Globus pallidus (tissue), 1 donor: ENCODE measurements at places on chromosomes 13 and 19.
A peak's percentile ranks its signal among the peaks of the same experiment; 100 is the strongest.

DNA sequence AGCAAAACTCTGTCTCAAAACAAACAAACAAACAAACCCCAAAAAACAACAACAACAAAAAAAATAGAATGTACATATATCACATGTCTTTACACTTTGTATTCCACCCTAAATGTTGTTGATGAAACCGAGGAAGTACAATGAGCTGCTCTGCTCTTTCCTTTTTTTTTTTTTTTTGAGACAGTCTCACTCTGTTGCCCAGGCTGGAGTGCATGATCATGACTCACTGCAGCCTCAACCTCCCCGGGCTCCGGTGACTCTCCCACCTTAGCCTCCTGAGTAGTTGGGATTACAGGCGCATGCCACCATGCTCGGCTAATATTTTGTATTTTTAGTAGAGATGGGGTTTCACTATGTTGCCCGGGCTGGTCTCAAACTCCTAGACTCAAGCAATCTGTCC, 30.6 kb upstream of the LRP3 start:
- DNase-seq, result no peak

GRCh38 chr13:23570099-23570920, at the start of gene TNFRSF19:
Gene TNFRSF19, plus strand, starts transcription at chr13:23570412. Its CDS starts 19,772 bp downstream, at chr13:23590184.
- no peak for DNase-seq

DNA sequence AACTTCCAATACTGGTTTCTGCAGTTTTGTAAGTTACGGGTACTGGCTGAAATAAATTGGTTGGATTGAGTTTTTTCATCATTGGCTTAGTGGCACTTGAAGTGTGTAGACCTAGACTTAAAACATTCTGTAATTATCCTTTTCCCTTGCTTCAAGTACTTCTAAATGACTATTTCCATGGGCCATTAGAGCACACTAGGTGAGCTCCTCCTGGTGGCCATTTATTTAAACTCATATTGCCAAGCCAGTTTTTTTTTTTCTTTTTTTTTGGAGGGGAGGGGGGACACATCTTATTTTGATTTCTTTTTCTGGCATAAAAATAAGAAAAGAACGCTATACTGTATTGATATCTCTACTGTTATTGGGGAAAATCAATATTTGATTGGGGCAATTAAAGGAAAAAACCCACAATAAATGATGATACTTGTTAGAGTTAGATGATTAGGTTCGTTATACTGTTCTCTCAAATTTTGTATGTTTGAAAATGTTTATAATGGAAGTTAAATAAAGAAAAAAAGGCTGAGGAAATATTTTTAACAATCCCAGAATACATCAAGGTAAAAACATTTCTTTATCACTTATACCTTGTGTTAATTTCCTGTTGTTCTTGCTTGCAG, 82.9 kb downstream of the PDS5B start:
- DNase-seq, result peak; percentile 20

DNA sequence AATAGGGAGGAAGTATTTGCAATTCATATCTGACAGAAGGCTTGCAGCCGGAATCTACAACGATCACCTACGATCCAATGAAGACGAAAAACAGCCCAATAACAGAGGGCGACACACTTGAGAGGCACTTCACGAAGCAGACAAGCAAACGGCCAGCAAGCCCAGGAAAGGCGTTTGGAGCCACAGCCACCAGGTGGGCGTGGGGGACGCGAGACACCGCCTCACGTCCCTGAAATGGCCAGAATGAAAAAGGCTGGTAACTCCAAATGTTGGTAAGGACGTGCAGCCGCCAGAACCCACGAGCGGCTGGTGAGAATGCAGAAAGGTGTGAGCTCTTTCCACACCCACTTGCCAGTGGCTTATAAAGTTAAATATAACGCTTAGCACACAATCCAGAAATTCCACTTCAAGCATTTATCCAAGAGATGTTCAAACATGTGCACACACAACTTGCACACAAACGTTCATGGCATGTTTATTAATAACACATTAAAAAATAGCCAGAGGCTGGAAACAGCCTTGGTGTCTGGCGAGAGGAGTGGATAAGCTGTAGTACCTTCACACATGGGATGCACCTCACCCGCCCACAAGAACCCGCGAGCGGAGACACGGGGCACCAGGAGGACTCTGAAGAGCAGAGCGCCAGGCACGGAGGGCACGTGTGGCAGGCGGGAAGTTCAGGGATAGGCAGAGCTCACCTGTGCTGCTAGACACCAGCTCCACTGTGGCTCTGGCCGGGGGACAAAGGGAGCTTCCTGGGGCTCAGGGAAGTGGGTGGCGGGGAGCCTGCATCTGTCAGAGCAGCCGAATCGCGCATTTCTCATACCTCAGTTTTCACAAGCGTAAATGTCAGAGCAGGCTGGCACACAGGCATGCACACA, 89.3 kb downstream of the SPACA7 start:
- DNase-seq, result no peak

DNA sequence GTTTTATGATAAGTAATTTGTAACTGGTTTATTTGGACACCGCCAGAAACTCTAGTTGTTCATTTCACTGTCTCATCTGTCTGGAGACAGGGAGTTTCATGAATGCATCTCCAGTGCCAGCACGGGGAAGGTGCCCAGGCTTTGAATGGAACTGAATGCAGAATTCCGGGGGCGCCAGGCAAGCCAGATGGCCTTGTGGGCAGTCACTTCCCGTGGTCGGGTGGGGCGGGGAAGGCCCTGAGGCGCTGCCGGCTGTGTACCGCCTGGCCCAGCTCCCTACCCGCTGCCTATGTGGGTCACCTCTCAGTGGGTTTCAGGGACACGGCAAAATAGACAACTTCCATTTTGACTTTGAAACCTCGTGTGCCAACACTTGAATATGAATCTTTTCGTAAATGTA, 28.8 kb upstream of the MCF2L start:
- DNase-seq, result peak; percentile 29

DNA sequence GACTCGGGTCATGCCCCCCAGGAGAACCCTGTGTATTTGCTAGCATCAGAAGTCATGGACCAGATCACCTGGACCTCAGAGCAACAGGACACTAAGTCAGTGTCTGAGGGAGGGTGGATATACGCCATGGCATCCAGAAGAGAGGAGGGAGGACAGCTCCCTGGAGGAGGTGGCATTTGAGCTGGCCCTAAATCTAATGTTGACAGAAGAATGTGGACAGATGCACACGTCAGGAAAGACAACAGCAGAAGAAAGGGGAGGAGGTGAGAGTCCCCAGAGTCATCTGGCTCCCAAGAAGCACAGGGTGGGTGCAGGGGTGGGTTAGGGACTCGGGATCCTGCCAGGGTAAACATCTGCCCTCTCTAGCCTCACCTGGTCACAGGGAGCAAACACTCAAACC, 24.5 kb upstream of the CCNE1 start:
- DNase-seq, result no peak

DNA sequence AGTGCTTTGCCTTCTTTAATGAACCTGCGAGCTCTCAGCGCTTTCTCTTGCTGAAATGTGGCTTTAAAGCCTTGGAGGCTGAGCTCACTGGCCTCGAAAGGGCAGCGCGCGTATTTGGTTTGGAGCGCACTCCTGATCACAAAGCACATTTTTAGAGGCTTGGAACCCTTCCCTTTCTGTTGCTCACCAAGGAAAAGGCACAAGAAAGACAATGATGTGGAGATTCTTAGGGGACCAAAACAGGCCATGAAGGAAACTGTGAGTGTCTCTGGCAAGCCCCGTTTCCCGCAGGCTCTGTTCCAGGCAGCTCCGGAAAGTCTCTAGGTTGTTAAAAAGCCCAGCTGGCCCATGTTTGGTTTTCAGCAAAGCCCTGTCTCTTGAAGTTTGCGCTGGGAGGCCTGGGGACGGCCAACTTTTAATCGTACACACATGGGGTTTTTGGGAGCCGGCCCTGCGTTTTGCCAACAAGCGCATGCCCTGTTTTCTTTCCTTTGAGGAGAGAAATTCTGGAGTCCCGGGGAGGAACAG, 9.4 kb upstream of the SPC24 start:
- DNase-seq, result peak; percentile 62

DNA sequence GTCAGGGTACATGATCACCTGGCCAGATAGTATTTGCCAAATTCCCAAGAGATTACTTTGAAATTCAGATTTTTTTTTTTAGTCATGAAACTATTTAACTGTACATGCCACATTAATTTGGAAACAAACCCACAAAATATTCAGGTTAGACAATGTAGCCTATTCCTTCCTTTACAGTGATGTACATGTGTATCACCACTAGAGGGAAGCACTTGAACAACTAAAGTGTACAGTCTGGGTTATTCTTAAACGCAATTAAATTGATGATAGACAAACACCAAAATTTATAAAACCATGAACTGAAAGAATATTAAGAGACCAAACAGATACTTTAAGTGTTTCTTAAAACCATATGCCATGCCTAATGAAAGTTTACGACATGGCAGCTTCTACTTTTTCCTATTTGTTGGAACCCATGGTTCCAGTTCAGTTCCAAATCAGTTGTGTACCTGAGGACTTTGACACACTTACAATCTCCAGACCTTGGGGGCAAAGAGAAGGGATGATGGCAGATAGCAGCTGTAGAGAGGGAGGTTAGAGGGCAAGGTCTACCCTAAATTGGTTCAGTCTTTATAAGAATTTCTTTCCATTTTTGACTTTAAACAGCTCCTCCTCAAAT, 52.8 kb downstream of the TNFSF13B start:
- DNase-seq, result peak; percentile 16

DNA sequence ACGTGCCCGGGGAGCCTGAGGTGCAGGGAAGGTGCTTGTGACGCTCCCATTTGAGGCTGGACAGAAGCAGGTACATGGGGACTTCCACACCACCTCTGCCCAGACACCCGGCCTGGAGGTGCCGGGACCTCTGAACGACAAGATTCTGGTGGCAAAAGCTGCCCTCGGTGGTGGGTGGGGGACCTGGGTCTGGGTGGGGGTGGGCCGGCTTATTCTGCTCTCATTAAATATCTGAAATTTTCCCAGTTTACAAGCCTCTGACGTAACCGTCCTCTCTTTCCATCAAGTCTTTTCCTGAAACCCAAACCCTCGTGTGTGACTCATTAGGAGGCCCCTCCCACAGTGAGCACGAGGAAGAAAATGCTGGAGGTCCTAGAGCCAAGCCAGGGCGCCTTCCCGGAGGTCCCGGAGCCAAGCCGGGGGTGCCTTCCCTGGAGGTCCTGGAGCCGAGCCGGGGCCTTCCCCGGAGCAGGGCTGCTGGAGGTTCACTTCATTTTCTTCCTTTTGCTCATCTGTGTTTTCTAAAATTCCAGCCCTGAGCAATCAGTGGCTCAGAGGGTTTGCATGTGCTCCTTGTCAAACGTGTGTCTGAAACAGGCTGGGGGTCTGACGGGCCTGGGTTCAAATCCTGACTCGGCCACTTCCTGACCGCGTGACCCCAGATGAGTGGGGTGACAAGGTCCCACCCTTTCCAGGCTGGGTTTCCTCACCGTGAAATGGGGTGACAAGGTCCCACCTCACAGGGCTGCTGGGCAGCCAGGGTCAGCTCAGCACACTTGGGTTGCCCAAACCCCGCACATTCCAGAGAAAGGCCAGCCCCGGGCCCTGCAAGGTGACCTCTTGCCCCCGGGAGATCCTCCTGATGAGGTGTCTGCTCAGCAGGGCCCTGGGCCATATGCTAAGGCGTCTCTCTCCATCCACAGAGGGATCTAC, 10.0 kb downstream of the CFD start:
- no peak for DNase-seq

GRCh38 chr13:35714121-35714520, 237.6 kb upstream of the MAB21L1 start:
- DNase-seq, result no peak

DNA sequence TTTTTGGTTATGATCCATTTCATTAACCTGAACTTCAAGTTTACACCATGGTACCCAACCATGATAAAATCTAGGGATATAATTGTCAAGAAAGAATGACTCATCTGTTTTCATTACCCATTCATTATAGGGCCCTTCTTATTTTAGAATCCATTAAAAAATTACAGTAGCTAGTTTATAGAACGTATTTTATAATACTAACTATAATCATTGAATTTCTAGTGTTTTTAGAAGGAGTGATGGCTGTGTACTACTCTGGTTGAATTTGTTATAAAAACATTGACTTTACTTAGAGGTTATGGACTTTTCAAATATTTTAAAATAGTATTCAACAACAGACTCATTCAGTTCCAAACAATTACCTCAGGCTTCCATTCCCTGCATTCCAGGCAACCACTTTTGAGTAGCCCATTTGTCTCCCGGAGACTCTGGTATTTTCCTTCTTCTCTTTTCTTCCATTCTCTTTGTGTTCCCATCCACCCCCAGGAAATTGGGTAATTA, 71.9 kb upstream of the KLF12 start:
- DNase-seq, result no peak

- DNase-seq, result no peak
These were observed 72.2 kb downstream of the ATP11A start for GRCh38 chr13:112761701-112762689.

DNA sequence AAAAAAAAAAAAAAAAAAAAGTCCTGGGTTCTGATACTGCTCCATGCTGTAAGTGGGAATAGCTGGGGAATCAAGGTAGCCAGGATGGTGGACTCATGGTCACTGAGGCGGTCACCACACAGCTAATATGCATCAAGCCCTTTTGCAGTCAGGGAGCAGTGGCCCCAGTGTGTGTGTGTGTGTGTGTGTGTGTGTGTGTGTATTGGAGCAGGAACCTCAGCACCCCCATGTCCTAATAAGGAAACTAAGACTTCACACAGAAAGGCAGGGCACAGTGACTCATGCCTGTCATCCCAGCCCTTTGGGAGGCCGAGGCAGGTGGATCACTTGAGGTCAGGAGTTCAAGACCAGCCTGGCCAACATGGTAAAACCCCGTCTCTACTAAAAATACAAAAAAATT, 12.0 kb downstream of the B3GNT3 start:
- no peak for DNase-seq

DNA sequence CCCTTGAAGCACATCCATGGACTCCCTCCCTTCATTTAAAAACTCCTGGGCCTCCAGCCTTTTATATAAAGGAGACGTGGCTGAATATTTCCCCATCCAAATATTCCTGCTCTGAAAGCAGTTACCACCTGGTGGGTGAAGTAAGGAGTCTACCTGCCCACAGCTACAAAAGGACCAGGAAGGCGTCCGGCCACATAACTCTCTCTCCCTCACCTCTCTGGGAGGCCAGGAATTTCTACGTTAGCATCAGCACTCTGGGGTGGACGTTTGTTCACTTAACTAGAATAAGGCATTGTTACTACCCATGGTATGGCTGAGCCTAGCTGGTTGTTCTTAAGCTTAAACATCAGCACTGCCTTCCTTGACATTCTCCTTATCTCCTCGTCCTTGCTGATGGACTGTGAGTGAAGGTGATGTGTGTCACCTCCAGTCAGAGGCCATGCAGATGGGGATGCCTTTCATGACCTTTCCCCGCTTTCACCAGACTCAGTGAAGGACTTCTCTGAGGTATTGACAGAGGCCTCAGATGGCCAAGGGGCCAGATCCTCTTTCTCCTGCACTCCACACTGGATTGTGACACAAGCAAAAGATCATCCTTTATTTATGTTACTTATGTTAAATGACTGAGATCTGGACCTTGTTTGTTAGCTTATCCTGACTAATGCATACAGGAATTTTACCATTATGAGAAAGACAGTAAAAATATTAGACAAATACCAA, 22.2 kb upstream of the KPNA3 start:
- no peak for DNase-seq

DNA sequence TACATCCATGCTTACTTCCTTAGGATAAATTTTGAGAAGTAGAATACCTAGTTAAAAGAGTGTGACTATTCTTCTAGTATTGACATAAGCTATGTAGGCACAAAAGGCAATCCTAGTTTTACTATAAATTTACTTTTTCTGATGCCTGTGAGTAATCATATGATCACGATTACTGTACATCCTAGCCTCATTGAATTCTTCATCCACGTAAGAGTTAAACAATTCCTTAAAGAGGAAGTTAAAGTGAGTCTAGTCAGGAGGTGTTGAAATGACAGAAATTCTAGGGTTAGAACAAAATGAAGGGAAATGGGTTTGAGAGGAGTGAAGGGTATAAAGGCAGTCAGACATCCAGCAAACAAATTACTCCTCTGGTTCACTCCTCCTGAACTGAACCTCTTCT, at the start of gene ACOD1:
Gene ACOD1 (plus strand): TSS at position 363 of the 400 bp plus-strand sequence. CDS start 48 bp downstream, outside the sequence.
- no peak for DNase-seq
